CD4-positive, alpha-beta T cell treated with Interleukin-17A for 4 hours (primary cell): ENCODE measurements at places on chromosomes 4 and X.

DNA sequence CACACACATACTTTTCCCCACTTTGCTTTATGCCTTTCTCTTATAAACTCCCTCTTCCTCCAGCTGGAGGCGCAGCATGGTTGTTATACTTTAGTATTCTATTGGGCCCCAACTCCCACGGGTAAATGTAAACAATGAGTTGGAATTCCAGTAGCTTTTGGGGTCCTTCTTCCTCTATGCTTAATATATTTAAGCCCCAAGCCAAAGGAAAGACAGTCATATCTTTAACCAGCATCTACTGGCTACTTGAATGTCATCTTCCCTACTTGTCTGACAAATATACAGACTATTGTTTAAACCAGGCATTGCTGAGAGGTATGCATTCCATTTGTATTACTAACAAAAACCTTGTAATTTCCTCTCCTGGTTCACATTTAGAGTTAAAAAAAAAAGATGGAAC, 72.9 kb downstream of the WDR19 start:
- DNase-seq = no peak

GRCh38 chr4:95508421-95508820, 40.4 kb downstream of the UNC5C start:
- no peak for DNase-seq

DNA sequence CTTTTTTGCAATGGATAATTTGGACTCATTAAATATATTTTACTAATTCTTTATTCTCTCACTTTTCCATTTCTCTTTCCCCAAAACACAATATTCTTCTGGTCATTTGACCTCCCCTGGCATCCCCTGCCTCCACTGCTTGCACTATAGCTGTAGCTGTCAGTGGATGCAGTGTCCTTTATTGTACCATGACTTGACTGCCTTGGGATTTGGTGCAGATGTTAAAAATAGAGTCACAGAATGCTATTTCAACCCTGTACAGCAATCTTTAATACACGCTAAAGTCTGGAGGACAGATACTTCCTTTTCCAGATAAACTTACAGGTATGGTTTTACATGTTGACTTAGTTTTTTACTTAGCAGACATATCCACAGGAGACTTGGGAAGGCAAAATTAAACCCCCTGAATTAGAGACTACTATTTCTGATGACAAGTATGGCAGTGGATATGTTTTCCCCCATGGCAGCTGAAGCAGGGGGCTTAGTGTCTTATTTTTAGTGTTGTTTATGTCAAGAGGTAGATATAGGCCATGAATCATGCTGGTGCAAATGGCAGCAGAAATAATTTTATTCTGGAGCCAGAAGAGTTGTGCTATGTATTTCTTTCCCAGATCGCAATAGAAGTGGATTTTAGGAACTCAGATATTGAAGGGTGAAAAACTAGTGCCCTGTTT, 461.4 kb downstream of the NAF1 start:
- DNase-seq = no peak

- DNase-seq = no peak
These were observed 131.7 kb downstream of the REPS2 start for GRCh38 chrX:17078031-17078720.

- DNase-seq = no peak
These were observed 28.8 kb upstream of the ENPP6 start for GRCh38 chr4:184246426-184246825.

DNA sequence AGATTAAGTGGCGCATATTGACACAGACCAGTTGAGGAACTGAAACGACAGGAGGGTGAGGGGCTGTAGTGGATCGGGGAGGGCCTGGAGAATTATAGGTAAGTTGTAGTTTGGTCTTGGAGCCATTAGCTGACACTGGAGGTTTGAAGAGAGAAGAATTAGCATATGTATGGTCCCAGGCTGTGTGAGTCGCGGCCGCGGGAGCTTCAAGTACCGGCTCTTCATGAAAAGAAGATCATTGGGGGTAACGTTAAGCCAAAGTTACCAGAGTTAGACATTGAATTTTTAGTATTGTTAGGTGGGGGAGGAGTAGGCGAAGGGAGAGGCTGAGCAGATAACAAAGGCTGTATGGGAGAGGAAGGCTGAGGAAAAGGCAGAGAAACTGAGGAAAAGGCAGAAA, 56.5 kb downstream of the ZNF674 start:
- no peak for DNase-seq

DNA sequence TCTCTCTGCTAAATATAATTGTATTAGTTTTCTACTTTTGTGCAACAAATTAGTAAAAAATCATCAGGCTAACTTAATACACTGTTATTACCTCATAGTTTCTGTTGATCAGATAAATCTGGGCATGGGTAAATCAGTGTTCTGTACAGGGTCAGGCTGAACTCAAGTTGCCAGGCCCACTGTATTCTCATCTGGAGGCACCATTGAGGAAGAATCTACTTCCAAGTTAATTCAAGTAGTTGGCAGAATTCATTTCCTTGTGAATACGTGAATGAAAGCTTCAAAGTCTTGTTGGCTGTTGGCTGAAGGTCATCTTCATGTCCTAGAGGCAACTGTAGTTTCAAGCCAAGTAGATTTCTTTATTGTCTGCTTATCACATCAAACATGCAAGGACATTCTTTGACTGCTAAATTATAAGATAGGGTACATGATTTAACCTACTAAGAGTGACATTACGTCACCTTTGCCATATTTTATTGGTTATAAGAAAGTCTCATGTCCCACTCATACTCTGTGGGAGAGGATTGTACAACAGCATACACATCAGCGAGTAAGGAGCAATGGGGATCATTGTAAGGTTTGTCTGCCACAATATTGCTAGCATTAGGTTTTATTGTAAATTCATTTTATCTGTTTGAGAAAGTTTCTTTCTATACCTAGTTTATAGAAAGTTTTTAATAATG, 1219.0 kb downstream of the ARAP2 start:
- no peak for DNase-seq

GRCh38 chr4:54496412-54496811, 161.3 kb upstream of the KIT start:
- DNase-seq = no peak
